ENCODE measurements at places on chromosomes 11 and 22. TPM values are rescaled to one million over a fixed set of nuclear protein-coding genes. Genes with fewer than 3 reads are reported as not detected.

DNA sequence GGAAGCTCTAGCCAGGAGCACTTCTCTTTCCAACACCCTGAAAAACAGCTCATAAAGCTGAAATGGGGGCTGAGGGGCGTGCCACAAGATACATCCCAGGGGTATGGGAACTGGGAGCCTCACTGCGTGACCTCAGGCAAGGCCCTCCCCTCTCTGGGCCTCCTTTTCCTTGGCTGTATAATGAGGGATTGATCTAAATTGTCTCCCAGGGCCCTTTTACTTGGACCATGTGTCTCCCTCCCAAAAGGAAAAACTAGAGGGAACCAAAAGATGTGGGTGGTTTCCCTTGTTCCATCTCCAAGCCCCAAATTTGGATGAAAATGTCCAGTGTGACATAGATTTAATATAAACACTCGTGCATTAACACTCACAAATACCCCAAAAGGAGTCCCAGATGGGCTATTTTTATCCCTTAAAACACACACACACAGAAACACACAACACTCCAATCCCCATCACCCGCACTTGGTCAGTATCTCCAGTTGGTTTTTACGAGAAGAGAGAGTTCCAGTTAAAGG, 25.9 kb upstream of the SMTN start:
- DNase-seq = no peak

DNA sequence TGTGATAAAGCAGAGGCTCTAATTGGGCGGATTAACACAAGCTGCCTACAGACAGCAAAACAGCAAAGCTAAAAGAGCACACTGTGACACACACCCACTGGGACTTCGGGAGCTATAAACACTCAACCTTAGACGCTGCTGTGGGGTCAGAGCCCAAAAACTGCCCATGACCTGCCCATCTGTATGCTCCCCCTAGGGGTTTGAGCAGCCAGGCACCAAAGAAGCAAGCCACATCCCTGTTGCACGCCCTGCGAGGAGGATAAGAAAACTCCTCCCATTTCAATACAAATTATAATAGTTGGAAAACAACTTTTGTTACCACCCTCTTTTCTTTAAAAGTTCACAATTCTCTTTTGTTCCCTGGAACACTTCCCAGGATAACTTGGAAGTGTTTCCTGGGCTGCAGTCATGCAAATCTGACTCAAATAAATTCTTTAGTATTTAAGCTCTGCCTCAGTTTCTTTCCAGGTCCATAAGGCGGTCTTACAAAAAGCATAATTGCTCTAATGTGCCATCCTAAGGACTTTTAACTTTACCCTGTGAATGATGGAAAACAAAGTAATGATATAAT, 86.4 kb downstream of the DLG2 start:
- DNase-seq = no peak

Gene NUCB2
- 101 TPM for total RNA-seq

DNA sequence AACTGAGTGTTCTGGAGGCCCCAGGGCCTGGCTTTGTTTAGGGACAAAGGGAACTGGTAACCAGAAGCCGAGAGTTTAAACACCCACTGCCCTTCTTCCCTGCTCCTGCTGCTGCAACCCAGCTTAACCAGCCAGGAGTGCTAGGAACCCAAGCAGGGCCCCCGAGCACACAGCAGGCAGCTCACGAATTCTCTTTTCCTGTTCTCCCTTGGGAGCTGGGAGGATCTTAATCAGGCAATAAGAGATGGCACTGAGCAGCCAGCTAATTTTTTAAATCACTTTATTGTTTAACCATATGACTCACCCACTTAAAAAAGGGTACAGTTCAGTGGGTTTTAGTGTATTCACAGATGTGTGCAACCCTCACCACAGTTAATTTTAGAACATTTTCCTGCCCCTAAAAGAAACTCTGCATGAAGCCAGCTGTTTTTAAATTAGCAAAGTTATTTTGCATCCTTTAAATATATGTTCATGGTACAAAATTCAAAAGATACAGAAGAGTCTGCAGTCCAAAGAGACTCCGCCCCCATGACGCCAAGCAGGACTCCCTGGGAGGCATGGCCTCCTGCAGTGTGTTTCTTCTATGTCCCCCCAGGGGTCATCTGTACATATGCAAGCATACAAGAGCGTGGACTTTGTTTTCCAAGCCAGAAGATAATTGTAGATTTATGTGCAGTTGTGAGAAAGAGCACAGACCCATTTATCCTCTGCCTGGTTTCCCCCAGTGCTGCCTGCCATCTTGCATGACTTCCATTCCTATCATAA, 18.9 kb upstream of the PPP6R3 start:
- no peak for DNase-seq

DNA sequence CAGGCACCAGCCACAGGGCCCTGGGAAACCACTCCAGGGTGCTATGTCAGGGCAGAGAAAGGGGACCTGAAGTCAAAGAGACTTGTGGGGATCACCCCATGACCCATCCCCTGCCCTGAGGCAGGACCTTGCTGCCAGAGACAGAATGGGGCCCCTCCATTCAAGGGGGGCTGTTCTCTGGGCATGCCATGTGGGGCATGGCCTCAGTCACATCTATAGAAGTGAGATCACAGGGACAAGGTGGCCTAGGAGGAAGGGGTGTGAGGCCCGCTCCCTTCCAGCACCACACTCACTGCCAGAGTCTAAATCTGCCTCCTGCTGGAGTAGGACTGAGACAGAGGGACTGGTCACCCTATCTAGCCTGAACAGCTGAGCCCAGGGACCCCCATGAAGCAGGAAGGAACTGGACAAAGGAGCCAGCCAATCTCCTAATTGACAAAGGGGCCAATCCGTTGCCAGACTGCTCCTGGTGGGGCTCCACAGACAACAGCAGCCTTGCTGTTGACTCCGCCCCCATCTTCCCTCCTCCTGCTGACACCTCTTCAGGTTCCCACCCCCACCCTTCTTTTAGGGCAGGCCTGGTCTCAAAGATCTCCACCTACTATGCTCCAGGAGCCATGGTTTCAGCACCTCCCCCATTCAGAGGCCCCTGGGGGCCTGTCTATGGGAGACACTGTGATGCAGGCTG, 26.0 kb downstream of the NEAT1 start:
- DNase-seq = no peak

GRCh38 chr11:16297332-16297731, 59.0 kb downstream of the SOX6 start:
- DNase-seq = no peak

Gene BIK
- total RNA-seq = 0.41 TPM

Gene CCDC88B
- 7.5 TPM for total RNA-seq

- DNase-seq = no peak
These were observed 1.6 kb downstream of the ANKRD42 start for GRCh38 chr11:83195143-83195466.

Gene SLC5A1
- total RNA-seq = 201 TPM

Gene OR9I1
- total RNA-seq = not detected

DNA sequence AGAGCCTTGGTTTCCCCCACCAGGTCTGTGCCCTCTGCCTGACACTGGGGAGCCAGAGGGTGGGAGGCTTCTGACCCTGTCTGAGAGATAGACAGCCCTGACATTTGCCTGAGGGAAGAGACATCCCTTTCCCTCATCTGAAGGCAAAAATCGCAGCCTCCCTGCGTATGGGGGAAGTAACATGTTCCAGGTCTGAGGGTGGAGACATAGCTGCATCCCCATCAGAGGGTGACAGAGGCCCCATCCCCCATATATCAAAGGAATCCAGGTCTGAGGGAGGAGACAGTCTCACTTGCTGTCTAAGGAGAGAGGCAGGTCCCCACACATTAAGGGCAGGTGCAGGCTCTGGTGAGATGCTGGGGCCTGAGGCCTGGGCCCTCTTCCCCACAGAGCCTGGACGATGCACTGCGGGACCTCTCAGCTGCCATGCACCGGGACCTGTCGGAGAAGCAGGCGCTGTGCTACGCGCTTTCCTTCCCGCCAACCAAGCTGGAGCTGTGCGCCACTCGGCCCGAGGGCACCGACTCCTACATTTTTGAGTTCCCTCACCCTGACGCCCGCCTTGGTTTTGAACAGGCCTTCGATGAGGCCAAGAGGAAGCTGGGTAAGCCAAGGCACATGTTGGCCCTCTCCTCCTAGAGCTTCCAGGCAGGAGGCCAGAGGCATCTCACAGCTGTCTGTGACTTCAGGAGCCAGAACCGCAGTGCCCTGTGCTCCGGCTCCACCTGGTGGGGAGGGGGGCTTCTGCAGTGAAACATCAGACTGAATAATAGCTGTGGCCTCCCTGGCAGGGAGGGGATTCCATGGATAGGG, 16.1 kb upstream of the RELT start:
- no peak for DNase-seq

DNA sequence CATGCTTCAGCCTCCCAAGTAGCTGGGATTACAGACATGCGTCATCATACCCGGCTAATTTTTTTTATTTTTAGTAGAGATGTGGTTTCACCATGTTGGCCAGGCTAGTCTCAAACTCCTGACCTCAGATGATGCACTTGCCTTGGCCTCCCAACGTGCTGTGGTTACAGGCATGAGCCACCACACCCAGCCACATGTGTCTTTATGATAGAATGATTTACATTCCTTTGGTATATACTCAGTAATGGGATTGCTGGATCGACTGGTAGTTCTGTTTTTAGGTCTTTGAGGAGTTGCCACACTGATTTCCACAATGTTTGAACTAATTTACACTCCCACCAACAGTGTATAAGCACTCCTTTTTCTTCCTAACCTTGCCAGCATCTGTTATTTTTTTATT, 276.2 kb downstream of the METTL15 start:
- no peak for DNase-seq

Gene POU2AF3
- 0.38 TPM for total RNA-seq

GRCh38 chr11:102935514-102935913, 20.0 kb downstream of the MMP13 start:
- no peak for DNase-seq

- DNase-seq = no peak
These were observed 22.4 kb upstream of the PARVA start for GRCh38 chr11:12354750-12355545.

- DNase-seq = no peak
These were observed 11.4 kb upstream of the RRM1 start for GRCh38 chr11:4083198-4083597.

Gene SLCO2B1
- 22.7 TPM for total RNA-seq

DNA sequence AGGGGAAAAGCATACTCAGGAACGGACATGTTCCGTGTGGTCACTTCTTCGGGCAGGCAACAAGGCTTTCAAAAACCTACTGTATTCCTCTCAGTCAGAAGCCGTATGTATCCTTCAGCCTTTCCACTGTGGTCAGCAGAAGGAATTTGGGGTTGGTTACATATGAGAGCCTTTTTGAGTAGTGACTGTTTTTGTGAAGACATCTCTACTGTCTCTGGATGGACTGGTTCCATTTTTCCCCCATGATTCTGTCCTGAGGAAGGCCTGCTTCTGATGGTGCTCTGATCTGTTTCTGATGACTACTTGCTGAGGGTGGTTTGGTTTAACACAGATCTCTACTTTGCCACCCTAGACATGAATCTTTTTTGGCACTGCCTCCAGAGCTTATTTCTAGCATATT, 63.7 kb upstream of the HORMAD2 start:
- no peak for DNase-seq

- no peak for DNase-seq
These were observed 1.3 kb downstream of the DENND5A start for GRCh38 chr11:9263840-9264315.

DNA sequence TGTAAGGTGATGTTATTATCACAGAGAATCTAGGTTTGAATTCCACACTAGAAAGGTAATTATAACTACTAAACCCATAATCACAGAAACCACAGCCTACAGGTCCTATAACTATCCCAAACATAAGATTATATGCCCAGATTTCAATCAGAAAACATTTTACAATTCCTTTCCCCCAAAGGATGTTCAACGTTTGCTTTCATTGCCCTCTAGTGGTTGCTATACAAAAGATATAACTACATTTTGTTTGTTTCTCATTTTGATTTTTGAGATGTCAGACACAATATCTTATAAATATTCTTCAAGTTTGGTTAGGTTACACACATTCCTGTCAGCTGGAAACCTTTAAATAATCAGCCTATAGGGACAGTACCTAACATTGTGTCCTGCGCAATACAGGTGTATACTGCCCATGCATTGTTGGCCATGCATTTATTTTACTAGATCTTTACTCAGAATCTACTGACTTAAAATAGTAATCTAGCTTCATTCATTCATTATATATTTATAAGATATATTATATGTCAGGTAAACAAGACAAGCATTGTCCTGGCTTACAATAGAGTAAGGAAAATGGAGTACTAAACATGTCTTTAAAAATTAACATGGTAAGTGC, 530.5 kb upstream of the CCDC90B start:
- no peak for DNase-seq

DNA sequence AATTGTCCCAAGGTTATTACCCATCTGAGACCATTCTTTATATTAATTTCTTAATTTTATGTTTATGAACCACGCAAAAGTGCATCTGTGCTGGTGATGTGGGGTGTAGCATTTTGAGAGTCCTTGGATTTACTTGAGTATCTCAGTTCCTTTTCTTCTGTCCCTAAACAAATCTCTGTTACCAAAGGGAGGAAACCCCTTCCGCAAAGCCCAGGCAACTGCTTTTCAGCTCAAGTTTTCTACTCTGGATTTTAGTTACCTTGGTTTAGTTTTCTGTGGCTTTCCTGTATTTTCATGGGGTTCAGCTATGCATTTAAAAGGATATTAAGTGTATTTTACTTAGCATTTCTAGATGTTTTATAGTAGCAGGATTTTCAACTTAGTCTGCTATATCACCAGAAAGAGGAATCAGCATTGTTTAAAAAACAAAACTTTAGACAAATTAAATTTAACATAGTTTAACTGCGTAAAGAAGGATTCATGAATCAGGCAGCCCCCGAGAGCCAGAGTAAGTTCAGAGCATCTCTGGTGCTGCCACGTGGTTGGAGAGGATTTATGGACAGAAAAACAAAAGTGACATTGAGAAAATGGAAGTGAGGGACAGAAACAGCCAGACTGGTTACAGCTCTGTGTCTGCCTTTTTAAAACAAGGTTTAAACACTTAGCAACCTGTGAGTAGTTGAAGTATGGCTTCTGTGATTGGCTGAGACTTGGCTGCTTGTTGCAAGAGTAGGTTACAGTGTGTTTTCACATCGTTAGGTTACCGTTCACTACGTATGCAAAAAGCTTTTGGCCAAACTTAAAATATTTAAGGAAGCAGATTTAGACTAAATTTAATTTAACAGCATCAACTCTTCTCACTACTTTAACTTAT, 9.6 kb downstream of the ADM start:
- DNase-seq = no peak

Gene LIF
- 0.16 TPM for total RNA-seq

- DNase-seq = peak; percentile 71
These were observed 11.8 kb downstream of the ABTB2 start for GRCh38 chr11:34345991-34346480.

- DNase-seq = no peak
These were observed 25.6 kb downstream of the RHOD start for GRCh38 chr11:67082071-67082791.

Gene CREB3L1
- 40.9 TPM for total RNA-seq

Gene OR51I1
- total RNA-seq = not detected

- DNase-seq = no peak
These were observed 50.2 kb downstream of the JAM3 start for GRCh38 chr11:134119094-134119493.

GRCh38 chr11:92964471-92964870, 5.0 kb upstream of the MTNR1B start:
- no peak for DNase-seq

GRCh38 chr11:86632499-86633269, 39.7 kb downstream of the ME3 start:
- no peak for DNase-seq

Gene PIH1D2
- 2.2 TPM for total RNA-seq

Gene NXF1
- 43.2 TPM for total RNA-seq
